Panc1 (cell line): ENCODE measurements at places on chromosomes 16 and 17. TPM values are rescaled to one million over a fixed set of nuclear protein-coding genes. Genes with fewer than 3 reads are reported as not detected.

- no peak for DNase-seq
Observed at GRCh38 chr17:9844153-9844552, 18.4 kb downstream of the GLP2R start.

Gene PLEKHG4
- total RNA-seq, result 6.7 TPM

DNA sequence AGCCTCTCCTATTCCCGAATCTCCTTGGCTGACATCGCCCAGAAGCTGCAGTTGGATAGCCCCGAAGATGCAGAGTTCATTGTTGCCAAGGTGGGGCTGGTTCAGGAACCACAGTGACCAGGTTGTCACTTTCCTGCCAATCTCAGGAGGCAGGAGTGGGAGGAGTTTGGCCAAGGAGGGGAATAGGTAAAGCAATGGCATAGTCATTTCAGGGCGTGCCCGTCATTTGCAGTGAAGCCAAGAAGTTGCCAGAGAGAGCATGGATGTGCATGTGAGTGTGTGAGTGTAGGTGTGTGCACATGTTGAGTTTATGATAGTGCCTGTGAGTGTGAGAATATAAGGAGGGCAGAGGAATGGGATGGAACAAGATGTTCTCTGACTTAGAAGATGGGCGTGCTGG lies 14.8 kb downstream of the PSMD3 start:
- no peak for DNase-seq

GRCh38 chr17:13311306-13311705 lies 290.4 kb downstream of the HS3ST3A1 start:
- no peak for DNase-seq

DNA sequence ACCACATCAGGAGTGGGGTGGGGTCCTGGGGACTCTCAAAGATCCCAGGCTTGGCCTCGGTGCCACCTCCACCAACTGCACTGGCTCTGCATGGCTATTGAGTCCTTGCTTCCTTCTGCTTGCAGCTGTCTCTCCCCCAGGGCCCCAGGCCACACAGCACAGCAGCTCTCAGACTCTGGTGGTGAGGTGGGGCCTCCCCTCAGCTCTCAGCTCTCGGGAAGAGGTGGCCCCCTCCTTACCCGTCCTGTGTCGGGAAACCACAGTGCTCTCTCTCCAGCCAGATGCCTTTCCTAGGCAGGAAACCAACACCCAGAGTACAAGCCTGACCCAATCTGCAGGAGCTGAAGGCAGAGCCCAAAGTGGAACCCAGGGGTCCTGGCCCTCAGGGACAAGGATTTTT lies 18.5 kb downstream of the SRCIN1 start:
- no peak for DNase-seq

DNA sequence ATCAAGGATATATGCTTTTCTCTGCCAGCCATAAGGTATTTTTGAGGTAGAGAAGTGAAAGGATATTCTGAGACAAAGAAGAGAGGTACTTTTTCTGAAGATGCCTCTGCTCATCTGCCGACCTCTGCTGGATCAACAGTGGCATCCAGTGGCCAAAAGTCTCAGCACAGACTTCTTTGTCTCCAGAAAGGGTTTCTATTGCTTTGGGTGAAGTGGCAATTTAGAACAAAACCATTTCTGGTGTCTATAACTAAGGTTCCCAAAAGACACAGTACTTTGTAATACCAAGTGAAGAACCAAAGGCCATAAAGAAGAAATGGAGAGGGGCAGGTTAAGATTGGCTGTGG lies 155.2 kb upstream of the C17orf78 start:
- DNase-seq, result no peak

- no peak for DNase-seq
Observed at GRCh38 chr17:27741971-27742575, 58.3 kb downstream of the NOS2 start.

Gene SCARF1
- total RNA-seq, result 6.6 TPM

GRCh38 chr16:82439678-82440293 lies 187.0 kb upstream of the CDH13 start:
- DNase-seq, result no peak

- no peak for DNase-seq
Observed at GRCh38 chr17:39632153-39632941, 4.6 kb upstream of the STARD3 start.

- no peak for DNase-seq
Observed at GRCh38 chr16:56357241-56357764, 68.0 kb downstream of the AMFR start.

DNA sequence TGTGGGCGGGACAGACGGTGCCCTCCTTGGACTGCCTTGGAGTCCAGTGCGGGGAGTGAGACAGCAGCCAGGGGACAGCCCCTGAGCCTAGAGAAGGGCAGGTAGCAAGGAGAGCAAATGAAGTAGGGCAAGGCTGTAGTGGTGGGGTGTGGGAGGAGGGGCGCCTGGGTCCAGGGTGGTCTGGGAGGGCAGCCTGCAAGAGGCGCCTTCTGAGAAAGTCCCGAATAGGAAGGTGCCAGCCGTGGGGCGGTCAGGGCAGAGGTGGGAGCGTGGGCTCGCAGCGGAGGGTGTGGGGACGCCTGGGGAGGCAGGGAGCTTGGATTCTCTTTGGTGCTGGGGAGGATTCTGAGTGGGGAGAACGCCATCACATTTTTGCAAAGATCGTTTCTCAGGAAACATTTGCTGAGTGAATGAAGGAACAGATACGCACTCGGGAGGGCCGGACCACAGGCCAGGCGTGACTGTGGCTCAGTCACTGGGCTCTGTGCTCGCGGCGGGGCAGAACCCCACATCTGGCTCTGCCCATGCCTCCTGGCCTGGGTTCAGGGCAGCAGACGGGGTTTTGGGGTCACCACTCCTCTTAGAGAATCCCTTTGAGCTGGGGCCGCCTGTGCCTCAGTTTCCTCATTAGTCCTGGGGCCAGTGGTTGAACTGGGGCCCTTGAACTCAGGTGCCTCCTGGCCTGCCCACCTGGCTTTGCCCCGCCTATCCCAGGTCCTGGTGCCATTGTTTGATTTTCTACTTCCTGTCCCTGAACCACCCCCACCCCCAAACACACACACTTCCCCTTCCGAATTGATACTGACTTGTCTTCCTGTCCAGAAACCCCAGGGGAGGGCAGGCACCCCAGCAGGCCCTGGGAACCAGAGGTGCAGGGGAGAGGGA lies 4.2 kb downstream of the SNN start:
- DNase-seq, result no peak

Gene MYH3
- 1.6 TPM for total RNA-seq

- DNase-seq, result no peak
Observed at GRCh38 chr16:8182761-8183160, 407.6 kb downstream of the TMEM114 start.

Gene CARD14
- not detected for total RNA-seq

Gene GFAP
- total RNA-seq, result not detected

- no peak for DNase-seq
Observed at GRCh38 chr17:77076124-77076830, 64.5 kb upstream of the SEC14L1 start.

GRCh38 chr16:53911513-53911912 lies 207.6 kb downstream of the FTO start:
- DNase-seq, result no peak

Gene LRRC46
- 1.9 TPM for total RNA-seq

- peak; percentile 97 for DNase-seq
Observed at GRCh38 chr16:22297871-22298733, 893 bp downstream of the POLR3E start.

- no peak for DNase-seq
Observed at GRCh38 chr17:69954241-69954925, 120.6 kb upstream of the KCNJ16 start.

GRCh38 chr16:3080024-3080423 lies 14.6 kb downstream of the IL32 start:
- no peak for DNase-seq

DNA sequence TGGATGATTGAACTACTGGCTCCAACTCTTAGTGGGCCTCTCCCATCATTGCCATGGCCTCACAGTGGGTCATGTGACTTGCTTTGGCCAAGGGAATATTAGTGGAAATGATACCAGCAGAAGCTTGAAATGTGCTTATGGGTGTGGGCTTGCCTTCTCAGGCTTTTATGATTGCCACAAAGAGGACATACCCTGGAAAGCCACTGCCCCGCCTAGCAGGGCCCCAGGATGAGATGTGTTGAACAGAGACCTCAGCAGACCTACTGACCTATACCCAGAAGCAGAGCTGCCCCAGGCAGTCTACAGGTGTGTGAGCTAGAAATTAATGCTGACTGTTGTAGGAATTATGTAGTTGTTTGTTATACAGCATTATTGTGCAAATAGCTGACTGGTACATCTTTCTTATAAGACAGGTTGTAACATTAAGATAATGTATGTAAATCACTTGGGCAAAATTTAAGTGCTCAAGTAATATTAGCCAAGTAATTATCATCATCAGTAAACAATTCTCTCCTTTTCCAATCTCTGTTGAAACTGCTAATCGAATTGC lies 67.8 kb upstream of the CDH5 start:
- no peak for DNase-seq

Gene TLCD3B
- total RNA-seq, result 3.5 TPM

DNA sequence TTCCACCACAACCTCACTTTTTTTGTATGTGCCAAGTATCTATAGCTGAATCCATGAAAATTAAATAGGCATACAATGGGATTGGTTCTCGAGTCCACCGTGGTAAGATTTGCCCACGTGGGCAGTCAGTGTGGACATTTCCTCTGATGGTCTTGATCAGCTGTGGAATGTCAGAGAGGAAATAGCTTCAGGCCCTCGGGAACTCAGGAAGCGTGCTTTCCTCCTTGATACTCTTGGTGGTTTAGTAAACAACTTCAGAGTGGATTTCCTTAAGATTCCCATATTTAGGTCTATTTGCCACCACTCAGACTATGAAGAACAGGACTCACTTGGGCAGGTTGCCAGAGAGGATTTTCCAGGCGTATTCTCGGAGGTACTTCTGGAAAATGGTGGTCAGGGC lies 152.5 kb downstream of the VPS53 start:
- no peak for DNase-seq

DNA sequence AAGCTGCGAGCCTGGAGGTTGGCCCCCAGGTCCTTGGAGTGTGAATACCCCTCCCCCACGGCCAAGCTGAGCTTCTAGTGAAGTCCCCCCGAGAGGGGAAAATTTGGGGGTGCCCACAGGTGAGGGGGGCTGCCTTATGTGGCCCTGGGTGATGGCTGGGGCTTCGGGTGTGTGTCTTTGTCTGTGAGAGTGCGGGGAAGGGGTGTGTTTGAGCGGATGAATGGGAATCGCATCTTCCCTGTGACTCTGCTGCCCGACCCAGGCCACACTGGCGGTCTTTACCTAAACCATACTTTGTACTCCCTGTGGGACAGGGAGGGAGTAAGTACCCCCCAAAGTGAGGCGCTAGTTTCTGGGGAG lies 1.3 kb downstream of the SBK1 start:
- no peak for DNase-seq

Gene STAC2
- 0.08 TPM for total RNA-seq

Gene CDC42EP4
- 65.9 TPM for total RNA-seq

DNA sequence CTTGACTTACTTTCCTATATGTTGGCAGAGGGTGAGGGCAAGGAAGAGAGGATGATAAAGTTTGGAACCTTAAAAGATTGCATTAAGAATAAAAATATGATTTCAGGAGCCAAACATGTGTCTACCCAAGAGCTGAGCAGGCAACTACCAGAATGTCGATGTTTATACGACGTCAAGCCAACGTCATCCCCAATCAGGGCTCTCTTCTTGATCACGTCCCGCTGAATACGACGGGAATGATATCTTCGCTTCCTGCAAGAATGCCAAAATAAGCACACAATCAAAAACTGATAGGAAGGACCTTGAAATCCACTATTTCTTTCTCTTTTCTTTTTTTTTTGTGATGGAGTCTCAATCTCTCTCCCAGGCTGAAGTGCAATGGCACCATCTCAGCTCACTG lies 20.1 kb upstream of the ITGAE start:
- no peak for DNase-seq

DNA sequence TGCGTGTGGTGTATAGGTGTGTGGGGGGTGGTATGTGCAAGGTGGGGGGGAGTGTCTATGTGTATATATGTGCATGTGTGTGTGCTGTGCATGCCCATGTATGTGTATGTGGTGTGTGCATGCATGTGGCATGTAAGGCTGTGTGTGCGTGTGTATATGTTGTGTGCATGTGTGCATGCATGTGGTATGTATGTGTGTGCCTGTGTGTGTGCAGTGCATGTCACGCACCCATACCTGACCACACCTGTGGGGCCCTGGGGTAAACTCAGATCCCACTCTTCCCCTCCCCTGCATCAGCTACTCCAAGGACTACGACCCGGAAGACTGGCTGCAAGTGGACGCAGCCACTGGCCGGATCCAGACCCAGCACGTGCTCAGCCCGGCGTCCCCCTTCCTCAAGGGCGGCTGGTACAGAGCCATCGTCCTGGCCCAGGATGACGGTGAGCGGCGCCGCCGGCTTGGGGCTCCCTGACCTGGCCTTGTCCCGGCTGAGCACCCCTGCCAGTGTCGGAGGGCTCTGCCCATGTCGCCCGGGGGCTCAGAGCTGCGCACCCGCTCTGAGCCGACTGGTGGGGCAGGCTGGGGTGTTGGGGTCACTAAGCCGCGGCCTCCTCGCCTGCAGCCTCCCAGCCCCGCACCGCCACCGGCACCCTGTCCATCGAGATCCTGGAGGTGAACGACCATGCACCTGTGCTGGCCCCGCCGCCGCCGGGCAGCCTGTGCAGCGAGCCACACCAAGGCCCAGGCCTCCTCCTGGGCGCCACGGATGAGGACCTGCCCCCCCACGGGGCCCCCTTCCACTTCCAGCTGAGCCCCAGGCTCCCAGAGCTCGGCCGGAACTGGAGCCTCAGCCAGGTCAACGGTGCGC lies 9.1 kb downstream of the SLC22A31 start:
- no peak for DNase-seq

GRCh38 chr17:27669850-27670249 lies 38.9 kb downstream of the LGALS9 start:
- no peak for DNase-seq

Gene ABCC12
- total RNA-seq, result not detected

Gene ST6GALNAC2
- 23.0 TPM for total RNA-seq

DNA sequence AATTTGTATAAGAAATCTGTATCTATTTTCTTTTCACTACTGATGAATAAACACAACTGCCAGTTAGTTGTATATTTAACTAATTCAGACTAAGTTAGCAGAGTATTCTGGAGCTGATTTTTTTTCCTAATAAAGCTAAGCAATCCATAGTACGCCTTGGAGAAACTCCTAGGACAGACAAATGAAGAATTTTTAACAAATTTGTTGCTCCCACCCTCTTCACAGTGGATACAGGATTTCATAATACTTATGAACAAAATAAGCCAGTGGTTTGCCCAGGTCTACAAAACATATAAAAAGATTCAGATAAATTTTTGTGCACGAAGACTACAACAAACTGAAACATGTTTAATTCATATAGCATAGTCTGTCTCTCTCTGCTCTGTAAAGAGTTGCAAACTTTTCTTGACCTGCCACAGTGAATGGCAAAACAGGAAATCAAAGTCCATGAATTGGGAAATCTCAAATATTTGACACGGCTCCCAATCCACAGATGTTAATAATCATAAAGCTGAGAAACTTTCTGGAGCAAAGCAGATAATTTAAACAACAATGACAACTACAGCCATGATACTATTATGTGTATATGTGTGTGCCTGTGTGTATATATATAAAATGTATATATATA lies 594 bp upstream of the ABCA6 start:
- no peak for DNase-seq

GRCh38 chr17:81702934-81703746 lies at the start of gene MRPL12:
MRPL12 (plus strand) TSS chr17:81703367; CDS start chr17:81703502, 135 bp downstream.
- no peak for DNase-seq

Gene OTOP2
- not detected for total RNA-seq

GRCh38 chr16:3008690-3009037 lies 4.1 kb upstream of the CLDN9 start:
- DNase-seq, result no peak

Gene TSPAN10
- total RNA-seq, result 4.8 TPM
